ENCODE measurements at places on chromosomes 7 and 10.

DNA sequence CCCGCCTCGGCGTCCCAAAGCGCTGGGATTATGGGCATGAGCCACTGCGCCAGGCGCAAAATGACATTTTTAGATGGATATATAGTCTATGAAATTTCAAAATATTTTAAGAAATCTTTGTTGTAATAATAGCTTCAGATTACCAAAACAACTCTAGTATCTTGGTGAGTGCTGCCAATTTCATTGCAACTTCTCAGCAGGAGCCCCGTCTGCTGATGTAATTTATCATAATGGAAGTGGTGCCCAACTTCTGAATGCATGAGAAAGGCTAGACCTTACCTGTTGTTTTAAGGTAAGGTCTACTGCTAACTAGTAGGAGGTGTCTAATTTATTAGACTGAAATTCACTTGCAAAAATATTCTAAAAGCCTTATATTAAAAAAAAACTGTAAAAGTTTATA lies 20.0 kb downstream of the PDSS1 start:
- DNase-seq: no peak

GRCh38 chr7:131164025-131164925 lies 163.4 kb upstream of the MKLN1 start:
- DNase-seq: no peak

- DNase-seq: no peak
Observed at GRCh38 chr7:149279111-149279743, 17.2 kb downstream of the ZNF783 start.

DNA sequence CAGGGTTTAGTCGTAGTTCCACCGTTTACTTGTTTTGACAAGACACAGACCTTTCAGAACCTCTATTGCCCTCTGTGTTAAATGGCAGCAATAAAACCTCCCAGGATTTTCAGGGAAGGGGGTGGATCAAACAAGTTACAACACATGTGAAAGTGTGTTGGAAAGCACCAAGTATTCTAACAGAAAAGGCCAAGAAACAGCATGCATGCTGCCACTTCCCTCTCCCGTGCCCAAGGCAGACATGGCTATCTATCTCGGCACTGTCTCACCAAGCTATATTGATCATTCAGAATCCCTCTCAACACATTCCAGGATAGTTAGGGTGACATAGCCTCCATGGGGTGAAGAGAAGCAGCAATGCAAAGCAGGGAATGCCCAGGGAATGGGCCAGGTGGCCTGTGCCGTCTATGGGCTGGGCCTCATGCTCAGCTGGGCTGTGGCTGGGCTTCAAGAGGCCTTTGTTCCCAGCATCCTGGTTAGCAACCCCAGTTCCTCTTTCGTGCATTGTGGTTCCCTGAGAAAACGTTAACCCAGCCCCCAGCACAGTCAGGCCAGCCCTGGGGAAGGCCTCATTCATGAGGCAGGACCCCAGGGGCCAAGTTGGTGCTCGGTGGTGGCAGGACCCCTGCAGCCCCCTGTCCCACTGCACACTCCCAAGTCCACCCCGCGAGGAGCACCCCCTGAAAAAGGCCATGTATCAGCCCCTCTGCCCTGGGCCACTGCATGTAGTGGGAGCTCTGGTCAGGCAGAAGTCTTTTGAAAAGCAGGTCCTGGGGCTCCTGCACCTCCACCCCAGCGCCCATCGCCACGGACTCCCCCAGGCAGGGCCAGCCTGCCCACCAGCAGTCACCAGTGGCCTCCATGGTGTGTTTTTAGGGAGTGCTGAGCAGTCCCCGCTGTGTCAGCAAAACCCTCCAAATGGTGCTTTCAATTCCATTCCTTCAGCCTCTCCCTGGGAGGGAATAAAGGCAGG lies 25.5 kb downstream of the VSIR start:
- DNase-seq: no peak

GRCh38 chr10:114822444-114823076 lies 980 bp downstream of the FHIP2A start:
- no peak for DNase-seq

- DNase-seq: peak; percentile 38
Observed at GRCh38 chr10:6530211-6530840, 49.8 kb downstream of the PRKCQ start.

- no peak for DNase-seq
Observed at GRCh38 chr7:81161451-81162075, 242.7 kb upstream of the SEMA3C start.

GRCh38 chr10:63675171-63675570 lies 154.0 kb downstream of the REEP3 start:
- no peak for DNase-seq

DNA sequence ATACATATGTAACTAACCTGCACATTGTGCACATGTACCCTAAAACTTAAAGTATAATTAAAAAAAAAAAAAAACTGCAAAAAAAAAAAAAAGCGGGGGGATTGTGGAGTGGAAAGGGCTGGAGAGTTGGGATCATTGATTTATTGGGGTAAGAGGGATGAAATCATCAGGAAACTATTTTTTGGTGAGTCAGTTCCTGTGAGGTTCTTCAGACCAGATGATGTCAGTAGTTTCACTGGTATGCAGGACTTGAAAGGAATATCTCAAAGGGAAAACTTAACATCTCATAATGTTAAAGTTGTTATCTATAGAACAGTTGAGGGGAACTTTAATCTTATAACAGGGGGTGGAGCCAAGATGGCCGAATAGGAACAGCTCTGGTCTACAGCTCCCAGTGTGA lies 32.6 kb upstream of the TECTB start:
- no peak for DNase-seq

GRCh38 chr7:39260279-39260844 lies 282.7 kb downstream of the POU6F2 start:
- DNase-seq: no peak

- no peak for DNase-seq
Observed at GRCh38 chr7:140903741-140904480, 20.8 kb downstream of the BRAF start.

DNA sequence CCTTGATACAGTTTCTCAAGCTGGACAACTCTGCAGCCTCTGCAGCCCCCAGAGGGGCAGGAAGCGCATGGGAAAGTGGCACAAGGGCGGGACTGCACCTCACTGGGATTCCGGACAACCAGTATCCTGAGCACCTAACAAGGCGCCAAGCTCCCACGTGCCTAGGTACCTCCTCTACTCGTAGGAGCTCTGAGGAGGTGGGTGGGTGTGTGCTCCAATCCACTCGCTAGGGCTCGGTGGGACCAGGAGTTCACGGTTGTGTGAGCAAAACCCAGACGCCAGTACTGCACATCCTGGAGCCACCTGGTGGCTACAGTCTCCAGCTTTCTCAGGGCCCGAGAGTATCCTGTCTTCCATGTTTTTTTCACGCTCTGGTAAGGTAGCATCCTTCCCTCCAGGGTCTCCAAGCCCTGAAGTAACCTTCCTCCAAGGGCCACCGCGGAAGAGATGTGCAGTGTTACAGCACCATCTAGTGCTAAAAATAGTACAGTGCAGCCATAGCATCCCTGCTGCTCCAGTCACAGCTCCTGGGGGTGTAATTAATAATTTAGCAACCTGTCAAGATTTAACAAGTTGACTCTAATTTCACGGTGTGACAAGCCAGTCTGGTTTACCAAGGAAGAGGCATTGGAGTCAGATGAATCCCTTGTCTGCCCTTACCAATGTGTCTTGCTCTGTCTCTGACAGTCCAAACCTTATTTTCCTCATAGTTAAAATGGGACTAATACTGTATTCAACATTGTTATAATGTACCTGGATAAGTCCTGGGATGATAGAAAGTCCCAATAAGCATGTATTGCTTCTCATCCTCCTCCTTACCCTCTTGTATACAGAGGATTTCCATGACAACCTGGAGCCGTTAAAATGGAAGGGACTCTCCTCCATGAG lies 70.4 kb downstream of the HERPUD2 start:
- DNase-seq: no peak

- no peak for DNase-seq
Observed at GRCh38 chr7:135328053-135328452, 94.4 kb downstream of the STRA8 start.
